Stimulated activated CD8-positive, alpha-beta memory T cell treated with anti-CD3 and anti-CD28 coated beads, Interleukin-7, amount 100 ng/mL, for 48 hours (primary cell): ENCODE measurements at places on chromosomes 13 and 19.

DNA sequence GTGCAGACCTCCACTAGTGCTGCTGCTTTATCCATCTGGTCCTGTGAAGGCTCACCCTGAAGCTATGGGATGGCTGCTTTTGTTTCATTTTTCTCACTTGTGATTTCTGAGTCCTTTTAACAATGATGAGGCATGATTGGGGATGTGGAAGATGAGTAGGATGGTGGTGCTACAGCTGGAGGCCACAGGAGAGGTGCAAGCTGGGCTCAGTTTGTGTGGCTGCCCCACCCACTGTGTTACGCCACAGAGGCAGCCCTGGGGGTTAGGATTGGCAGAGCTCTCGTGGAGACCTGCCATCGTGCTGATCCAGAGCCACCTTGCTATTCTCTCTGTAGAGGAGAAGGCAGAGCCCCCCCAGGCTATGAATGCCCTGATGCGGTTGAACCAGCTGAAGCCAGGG, 19.6 kb upstream of the QTRT1 start:
- no peak for DNase-seq

DNA sequence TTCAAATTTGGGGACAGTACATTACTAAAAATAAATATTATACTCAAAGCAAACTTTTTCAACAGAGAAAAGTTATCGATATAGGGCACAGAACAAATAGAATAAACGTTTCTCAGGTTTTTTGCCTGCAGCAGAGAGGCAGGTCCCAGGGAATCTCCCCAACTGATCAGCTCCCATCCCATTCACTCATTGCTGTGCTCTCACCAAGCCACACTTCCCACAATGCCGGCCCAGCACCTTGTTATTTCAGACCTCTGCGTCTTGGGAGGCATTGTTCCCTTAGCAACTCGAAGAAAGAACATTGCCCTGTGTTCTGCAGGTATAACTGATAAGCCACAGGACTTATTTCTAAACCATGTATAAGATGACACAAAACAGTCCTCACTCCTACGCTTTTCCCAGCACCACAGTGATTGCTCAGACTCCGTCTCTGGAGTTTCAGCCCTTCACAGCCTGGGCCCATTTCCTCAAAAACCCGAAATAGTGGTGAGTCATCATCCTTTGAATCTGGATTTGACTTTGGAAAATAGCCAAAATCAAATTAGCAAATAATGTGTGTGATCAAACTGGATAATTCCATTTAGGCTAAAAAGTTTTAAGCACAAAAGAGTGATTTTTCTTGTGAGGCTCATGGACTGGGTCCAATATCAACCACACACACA, 100.4 kb downstream of the DCLK1 start:
- no peak for DNase-seq

DNA sequence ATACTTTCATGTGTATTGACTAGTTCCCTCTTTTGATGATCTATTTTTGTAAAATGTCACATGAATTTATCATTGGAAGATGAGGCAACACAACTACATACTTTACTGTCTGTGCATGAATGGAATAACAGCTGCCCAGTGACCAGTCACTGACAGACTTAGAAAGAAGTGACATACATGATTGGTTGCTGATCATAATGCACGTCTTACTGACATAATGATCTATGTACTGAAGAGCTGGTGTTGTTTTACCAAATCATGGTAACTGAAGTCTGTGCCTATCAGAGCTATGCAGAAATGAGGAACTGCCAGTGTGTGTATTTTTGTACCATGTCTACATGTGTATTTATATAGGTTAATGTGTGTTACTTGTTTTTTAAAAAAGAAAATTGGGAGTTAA, 26.5 kb downstream of the GPR18 start:
- DNase-seq = no peak

- DNase-seq = no peak
Observed at GRCh38 chr13:82963226-82964099, 918.8 kb downstream of the SLITRK1 start.

DNA sequence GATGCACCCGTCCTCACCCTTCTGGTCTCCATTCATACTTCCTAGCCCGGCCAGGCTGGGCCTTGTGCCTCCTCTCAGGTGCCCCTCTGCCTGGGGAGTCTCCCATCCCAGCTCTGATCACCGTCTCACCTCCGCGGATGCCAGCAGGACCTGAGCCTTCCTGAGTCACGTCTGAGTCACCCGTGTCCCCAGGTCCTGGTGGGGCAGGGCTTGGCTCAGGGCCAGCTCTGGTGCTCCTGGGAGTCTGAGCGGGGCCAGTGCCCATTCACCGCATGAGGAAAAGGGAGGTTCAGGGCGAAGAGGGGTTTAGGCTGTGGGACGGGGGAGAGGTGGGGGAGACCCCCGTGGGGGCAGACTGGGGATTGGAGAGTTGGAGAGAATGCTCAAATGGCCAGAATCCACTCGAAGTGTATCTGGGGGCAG, 593 bp downstream of the ATP8B3 start:
- DNase-seq = peak; percentile 18

DNA sequence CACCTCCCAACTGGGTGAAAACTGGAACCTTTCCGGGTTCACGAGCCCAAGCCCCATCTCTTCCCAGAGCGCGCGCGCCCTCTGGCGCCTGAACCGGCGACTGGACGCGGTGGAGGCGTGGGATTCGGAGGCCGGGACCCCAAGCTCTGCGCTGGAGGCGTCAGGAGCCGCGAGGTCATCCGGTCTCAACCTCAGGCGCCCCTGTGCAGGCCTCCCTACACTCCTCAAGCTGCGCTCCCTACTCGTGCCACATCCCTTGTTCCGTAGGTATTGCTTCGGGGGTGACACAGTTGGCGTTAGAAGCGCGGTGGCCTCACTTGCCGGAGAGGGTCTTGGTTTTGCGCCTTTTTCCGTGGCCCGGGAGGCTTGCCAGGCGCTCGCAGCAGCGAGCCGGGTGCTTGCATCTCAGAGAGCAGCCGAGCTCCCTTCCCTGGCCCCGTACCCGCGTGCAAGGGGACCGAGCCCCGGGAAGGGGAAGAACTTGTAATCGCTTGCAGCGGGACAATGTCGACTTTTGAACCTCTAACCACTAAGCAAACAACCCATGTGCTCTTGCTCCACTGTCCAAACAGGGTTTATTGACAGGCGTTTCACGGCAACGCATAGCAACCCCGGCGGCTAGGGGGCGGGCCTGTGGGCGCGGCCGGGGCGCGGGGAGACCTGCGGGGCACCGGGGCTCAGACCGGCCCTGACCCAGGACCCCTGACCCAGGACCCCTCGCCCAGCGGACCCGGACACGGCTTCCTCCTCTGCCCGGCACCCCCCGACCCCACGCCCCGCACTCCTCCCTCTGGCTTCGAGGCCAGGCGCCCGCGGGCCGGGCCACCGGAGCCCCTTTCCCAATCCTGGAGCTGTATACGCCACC, 8.5 kb downstream of the CDX2 start:
- no peak for DNase-seq

- no peak for DNase-seq
Observed at GRCh38 chr19:40366697-40367561, 18.4 kb downstream of the PLD3 start.

- no peak for DNase-seq
Observed at GRCh38 chr13:109567315-109567714, 219.1 kb downstream of the IRS2 start.

DNA sequence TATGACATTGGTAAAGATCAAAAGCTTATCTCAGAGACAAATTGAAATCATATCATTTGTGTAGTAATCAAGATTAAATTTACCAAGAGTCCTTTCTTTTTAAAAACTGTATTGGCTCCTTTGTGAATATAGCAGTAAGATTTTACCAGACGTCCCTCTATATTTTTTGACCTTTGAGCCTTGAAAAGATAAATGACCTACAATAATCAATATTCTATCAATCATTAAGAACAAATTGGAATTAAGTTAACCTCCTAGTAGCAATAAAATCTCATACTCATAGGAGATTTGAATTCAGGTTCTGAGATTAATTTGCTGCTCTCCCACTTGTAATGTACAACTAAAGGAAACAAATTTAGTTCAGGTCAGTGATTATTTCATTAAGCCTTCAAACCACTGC, 78.3 kb downstream of the FGF14 start:
- no peak for DNase-seq

- no peak for DNase-seq
Observed at GRCh38 chr13:92954746-92955145, 271.9 kb upstream of the GPC6 start.

DNA sequence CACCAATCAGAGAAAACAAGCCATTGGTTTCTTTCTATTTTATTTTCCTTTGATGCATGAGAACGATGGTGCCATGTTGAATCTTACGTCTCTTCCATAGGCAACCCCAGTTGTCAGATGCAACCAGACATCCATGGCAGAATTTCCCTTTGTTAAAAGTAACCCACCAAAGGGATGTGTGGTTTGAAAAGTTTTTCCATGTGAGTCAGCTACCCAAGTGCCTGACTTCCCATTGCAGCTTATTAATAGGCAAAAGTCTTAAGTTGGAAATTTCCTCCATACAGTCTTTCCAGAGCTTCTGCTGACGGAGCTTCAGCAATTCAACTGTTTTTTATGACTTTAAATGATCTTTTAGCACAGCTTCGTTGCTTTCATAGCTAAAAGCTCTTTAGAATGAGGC, 73.8 kb upstream of the FAM216B start:
- DNase-seq = no peak

- DNase-seq = no peak
Observed at GRCh38 chr13:41827507-41828213, 133.2 kb downstream of the VWA8 start.
